ENCODE measurements at places on chromosomes 2 and 18. TPM values are rescaled to one million over a fixed set of nuclear protein-coding genes. Genes with fewer than 3 reads are reported as not detected.
A peak's percentile ranks its signal among the peaks of the same experiment; 100 is the strongest.

The LIMS4 gene
- total RNA-seq, result 2.8 TPM

The PFN4 gene
- total RNA-seq, result not detected

The CAVIN2 gene
- 126 TPM for total RNA-seq

The SMYD1 gene
- total RNA-seq, result 375 TPM

The TSPYL6 gene
- total RNA-seq, result 0.07 TPM

The DTYMK gene
- 9.6 TPM for total RNA-seq

The FOXI3 gene
- total RNA-seq, result not detected

The DGUOK gene
- 20.4 TPM for total RNA-seq

DNA sequence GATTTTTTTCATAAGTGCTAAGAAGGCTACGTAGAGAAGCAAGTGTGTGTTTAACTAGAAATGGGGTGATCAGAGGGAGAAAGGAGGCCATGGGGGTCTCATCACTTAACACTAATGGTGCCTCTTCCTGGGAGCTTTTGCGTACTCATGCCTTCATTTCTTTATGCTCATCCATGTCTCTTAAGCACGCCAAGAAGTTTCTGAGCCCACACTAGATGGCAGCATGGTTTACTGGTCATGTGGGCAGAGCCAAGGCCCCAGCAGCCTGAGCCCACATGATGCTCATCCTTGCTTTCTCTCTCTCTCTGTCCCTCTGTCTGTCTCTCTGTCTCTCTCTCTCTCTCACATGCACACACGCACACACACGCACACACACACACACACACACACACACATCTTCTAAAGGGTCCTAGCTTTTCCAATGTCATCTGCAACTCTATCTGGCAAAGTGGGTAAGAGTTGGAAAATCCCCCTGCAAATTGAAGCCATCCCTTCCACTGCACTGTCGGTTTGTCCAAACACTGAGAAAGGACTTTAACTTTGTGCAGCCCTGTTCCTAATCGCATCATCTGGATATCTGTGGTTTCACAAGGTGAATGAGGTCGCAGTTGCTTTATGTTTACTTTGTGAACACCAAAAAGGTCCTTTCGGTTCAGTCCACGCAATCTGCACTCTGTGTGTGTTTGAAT lies 137.1 kb upstream of the CCDC68 start:
- DNase-seq, result no peak

DNA sequence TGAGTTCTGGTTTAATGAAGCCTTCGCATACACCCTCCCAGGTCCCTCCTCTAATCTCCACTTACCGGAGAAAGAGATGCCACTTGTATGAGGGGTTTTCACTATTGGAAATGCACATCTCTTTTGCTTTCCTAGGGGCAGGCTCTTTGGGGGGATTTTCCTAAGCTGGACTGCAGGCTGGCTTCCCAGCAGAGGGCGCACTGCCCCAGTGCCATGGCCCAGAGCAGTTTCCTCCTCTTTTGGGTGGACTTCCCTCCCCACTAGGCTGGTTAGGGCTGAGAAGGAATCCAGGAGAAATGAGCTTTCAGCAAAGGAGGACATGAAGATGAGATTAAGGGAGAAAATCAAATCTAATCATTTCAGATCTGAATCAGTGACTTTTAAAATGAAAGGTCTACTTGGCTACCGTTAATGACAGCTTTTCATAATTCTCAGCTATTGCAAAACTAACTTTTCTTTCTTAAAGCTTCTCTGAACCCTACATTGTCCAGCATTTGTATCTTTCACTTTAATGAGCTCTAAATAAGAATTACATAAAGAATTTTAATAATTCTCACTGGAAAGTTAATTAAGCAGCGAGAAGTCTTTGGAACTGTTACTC lies 784.1 kb upstream of the FANCL start:
- no peak for DNase-seq

DNA sequence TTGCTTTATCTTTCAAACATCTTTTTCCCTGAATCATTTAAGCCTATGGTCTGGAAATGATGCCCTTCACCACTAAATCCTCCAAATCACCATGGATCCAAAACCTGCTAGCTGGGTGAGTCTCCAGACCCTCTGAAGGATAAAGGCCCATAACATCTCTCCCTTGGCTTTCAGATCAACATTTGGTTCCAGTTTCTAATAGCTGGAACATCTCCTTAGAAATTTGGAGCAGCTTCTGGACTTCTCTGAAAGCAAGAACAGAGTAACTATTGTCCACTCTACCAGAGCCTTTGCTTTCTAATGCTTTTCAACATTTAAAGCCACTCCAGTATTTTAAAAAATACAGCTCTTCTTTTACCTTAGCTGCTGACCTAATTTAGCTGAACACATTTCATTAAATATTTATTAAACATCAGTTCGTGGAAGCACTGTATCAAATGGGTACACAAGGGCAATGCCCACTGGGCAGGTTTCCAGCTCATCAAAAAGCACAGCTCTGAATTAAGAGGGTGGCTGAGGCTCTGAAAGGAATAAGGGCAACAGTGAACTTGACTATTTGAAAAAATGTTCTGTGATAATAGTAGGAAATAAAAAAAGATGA lies 75.3 kb downstream of the GALNT3 start:
- no peak for DNase-seq

DNA sequence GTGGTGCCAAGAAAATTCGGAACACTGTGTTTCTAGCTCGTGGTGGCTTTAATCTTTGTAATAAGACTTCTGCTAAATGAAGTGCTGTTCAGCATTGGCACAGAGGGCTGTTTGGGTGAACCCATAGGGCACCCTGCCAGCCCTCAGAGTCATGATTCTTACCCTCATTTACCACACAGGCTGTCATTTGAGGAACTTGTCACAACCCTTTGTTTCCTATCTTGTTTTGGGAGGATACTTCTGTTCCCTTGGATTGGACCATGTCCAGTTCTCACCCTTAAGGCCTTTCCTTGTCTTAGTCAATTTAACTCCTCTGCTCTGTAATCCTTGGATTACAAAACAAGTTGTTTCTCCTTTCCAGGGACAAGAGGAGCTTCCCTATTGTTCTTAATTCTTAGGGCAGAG lies 225.7 kb downstream of the MTX2 start:
- DNase-seq, result peak; percentile 11

- DNase-seq, result no peak
These were observed 11.8 kb downstream of the SYT4 start for GRCh38 chr18:43265465-43265864.

GRCh38 chr2:229865033-229865432 lies 56.8 kb downstream of the TRIP12 start:
- DNase-seq, result no peak

- no peak for DNase-seq
These were observed 143.4 kb downstream of the TMEM17 start for GRCh38 chr2:62362561-62362960.

DNA sequence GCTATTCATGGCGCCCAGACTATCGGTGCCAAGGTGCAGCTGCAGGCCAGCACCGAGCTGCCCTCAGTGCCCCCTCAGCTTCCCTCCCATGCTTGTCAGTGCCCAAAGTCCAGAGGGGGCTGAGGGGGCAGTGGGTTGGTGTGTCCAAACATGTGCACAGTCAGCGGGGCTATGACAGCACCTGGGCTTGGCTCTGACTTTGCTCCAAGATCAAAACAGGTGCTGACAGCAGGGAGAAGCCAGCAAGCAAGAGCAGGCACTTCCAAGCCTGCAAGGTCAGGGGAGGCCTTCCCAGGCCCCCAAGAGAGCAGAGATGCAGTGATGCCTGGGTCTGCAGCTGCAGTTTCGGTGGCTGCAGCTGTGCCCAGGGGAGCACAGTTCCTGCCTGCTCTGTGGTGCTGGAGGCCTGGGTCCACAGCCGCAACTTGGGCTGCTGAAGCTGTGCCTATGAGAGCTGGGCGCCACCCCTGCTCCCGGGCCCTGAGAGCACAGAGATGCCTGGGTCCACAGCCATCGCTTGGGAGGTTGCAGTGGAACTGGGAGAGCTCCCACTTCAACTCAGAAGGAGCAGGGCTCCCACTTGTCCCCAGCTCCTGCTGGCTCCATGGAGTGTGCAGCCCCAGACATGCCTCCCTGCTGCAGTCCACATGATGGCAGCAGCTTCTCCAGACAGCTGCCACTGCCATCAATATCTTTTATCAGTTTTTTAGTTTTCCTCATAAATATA lies 775.3 kb upstream of the POU3F3 start:
- peak; percentile 6 for DNase-seq

- DNase-seq, result no peak
These were observed 52.6 kb downstream of the NCK2 start for GRCh38 chr2:105797298-105797819.

DNA sequence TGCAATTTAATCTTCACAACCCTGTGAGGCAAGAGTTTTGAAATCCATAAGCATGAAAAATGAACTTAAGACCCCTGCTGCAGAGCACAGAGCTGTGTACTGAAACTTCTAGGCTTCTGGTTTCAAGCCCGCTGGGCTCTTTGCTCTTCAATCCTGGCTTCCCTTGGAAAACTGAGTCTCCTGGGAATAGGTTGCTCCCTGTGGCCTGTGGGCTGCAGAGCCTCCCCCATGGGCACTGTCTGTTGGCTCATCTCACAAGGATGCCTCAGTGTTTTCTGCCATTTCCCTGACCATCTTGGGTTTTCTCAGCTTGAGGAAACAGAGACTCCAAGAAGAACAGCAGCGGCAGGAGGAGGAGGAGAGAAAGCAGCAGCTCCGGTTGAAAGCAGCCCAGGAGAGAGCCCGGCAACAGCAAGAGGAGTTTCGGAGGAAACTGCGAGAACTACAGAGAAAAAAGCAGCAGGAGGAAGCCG lies 44.5 kb downstream of the SUMO1 start:
- no peak for DNase-seq

DNA sequence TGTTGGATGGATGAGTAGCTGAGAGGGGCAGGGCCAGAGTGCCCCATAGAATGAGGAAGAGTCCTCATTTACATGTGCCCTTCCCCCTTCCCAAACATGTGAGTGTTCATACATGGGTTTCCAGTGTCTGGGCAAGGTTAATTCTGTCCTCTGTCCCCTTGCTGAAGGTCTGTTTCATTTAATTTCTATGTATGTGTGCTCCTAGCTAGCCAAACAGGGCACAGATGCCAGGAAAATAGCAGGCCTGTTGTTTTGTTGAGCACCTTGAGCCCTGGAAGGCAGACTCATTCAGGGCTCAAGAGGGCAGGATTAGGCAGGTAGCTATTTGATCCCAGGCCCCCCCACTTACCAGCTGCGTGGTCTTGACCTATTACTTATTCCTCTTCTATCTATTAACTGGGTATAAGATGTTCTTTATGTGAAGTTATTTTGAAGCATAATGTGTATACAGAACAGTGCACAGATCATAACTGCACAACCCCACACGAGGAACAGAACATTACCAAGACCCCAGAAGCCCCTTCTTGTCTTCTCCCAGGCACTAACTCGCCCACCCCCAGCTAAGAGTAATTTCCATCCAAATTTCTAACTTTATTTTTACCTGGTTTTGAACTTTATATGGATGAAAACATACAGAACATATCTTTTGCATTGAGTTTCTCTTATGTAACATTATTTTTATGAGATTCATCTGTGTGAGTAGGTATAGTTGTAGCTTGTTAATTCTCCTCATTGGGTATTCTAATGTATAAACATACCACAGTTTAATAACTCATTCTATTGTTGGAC lies 164.3 kb downstream of the RPIA start:
- no peak for DNase-seq

- DNase-seq, result peak; percentile 20
These were observed 714 bp downstream of the ASXL3 start for GRCh38 chr18:33578518-33579348.

DNA sequence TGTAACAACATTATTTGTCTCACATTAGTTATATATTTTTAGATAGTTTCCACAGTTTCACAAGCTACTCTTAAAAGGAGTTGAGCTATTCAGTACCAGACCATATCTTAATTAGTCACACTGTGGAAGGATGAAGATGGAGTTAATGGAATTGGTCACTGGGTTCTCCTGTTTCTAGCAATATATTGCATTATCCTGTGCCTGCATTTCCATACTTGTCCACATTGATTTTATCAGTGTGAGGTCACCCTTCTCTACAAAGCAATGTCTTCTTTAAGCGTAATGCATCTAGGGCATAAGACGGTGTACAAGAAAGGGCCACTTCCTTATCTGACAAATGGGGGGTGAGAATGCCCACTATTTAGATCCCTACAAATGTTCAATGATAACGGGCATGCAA lies 216.8 kb upstream of the TANK start:
- DNase-seq, result no peak

GRCh38 chr18:11994336-11994702 lies 13.0 kb downstream of the IMPA2 start:
- DNase-seq, result no peak

DNA sequence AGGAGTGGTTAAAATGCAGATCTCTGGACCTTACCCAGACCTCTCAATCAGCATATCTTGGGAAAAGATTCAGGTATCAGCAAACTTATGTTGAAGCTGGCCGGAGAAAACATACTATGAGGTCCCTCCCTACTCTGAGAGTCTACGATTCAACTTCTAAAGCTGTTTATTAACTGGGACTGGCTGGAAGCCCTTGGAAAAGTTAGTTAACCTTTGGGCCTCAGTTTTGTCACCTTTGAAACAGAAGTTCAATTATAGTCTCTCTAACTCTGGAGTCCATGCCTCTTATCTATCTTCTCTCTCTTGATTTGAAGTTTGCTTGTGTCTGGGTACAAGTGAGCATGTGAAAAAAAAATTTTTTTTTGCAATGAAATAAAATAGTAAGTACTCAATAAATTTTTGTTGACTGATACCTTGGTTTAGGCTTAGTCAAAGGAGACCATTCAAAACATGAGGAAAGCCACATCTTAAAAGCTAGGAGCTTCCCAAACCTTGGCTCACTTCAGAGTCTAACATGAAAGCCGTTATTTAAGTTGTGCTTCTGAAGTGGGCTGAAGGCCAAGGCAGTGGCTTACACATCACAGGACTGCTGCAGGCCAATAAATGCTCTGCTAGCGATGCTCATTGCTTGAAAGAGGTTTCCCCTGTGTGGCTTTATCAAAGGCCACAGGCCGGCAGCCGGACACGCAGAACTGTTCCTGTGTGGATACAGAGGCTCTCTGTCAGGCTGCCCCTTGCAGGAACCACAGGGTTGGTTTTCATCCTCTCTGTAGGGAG lies 110.6 kb upstream of the FAM136A start:
- no peak for DNase-seq

DNA sequence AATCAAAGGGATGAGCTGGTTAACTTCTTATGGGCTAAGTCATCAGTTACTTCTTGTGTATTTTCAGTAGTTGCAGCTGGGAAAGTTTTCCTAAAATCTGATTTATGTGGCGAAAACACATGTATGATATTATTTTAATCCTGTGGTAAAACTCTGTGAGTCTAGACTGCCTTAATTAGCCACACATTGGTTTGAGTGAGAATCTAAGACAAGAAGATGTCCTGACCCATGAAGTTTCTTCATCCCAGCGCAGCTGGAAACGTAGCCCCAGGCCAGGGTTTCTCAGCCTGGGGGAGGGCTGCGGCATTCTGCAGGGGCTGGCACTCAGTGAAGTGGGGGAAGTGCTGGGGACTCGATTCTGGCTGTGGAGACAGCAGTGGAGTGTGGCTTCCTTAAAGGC lies 44.7 kb upstream of the INHBB start:
- no peak for DNase-seq

- no peak for DNase-seq
These were observed 4.4 kb downstream of the AFF3 start for GRCh38 chr2:100137866-100138570.

- no peak for DNase-seq
These were observed 116.6 kb upstream of the SMIM21 start for GRCh38 chr18:75544051-75544481.

Data from heart right ventricle (tissue), 16 donors.